NCI-H1048 (cell line): ENCODE measurements at places on chromosomes 16 and 17.

DNA sequence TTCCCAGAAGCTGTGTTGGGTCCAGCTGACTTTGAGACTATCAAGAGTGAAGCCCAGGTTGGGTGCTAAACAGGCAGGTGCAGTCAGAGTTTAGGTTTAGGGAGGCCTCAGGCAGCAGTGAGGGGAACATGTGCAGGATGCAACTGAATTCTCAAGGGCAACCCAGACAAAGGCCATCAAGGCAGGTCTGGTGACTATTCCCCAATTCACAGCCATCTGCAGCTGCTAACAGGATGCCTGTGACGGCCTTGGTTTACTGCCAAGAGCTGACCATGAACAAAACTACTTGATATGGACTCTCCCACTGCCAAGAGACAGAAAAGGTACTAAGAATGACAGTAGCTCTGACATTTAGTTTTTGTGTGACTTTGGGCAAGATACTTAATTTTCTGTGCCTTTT, 45.2 kb upstream of the BCAR1 start:
- DNase-seq, result no peak

DNA sequence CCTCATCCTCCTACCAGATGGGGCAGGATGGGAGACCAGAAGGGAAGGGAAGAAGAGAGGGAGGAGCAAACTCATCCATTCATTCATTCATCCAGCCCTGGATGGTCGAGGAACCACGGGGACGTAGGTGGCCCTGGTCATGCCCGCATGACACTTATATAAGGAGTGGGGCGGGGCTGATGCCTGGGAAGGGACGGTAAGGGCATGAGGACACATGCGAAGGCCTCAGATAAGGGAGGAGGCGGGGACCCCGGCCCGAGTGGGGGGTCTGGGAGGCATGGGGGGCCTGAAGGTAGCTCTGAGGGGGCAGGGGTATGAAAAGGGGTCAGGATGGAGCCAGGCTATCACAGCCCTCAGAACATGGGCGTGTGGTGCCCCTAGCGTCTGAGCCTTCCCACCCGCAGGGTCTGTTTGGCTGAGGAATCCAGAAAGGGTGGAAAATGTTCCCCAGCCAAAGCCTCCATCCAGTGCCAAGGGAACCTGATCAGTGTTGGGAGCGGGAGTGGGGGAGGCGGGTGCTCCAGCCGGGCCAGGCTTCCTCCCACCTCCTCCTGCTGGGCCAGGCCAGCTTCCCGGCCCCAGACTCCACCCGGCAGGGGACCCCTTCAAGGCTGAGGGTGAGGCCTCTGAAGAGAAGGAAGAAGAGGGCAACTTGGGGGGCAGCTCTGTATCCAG, 17.6 kb upstream of the CD79B start:
- no peak for DNase-seq

DNA sequence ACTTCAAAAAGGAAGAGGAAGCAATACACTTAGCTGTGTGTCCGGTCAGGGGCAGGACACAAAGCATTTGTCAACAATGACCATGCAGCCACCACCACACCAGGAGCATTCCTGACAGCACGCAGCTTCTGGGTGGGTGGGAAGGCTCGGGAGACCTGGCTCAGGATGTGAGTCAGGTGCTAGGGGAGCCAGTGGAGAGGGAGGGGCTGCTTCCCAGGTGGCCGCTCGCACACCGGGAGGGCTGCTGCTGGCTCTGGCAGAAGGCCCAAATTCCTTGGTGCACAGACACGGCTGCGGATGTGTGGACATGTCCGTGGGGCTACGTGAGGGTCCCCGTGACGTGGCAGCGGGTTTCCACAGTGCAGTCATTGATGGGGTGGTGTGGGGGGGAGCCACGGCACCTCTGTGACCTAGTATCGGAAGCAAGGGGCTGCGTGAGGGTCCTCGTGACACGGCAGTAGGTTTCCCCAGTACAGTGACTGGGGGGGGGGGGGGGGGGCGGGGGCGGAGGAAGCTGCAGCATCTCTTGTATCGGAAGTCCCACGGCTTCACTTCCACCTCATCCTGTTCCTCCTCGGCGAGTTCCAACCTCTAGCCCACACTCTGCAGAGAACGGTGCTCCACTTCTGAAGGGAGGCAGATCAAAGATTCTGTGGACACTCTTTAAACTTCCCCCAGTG, 112.8 kb downstream of the ZNF778 start:
- no peak for DNase-seq

DNA sequence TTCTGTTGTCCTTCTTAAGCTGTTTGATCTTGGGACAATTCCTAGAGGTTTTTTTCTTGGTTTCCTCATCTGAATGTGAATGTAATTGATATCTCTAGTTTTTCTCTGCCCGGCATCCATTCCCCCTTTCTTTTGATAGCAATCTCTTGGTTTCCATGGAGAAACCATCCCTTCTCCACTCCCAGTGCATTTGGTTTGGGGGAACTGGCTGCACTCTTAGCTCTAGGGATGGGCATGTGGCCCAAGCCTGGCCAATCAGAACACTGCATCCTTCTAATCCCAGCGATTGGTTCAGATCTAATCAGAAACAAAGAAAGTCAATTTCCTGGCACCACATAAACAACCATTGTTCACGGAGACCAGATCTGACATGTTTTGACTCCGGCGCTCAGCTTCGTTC, 45.1 kb downstream of the IRX3 start:
- DNase-seq, result no peak

GRCh38 chr16:49795513-49795912, 60.4 kb downstream of the ZNF423 start:
- DNase-seq, result no peak

DNA sequence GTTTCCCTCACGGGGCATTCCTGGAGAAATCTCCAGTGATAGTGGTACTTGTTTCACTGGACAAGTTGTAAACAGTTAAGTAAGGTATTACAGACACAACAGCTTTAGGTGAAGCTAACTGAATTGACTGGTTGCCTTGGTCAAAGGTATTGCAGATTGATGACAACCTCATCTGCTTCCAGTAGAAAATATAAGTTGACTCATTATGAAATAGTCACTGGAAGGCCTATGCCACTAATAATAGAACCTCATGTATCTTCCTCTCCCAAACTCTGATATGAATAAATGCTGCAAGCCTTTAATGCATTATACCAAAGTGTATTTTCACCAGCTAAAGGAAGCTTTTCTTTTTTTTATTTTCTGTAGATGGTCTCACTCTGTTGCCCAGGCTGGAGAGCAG, 44.8 kb downstream of the GLG1 start:
- DNase-seq, result no peak

DNA sequence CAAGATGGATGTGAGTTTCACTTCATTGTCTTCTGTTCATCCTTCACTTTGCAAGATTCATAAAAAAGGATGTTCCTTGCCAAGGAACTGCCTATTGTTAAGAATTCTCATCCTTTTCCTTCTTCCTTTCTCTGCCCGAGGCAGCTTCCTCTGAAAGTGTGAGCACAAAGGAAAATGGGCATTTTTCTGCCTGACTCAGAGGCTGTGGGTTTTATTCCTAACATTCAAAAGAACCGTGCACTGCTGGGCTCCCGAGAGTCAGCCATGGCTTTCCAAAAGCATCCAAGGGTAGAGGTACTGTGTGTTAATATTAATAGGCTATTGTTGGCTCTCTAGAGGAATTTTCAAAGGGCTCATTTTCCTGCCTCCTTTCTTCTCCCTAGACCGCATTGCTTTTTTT, 289.4 kb downstream of the ABCC12 start:
- no peak for DNase-seq

GRCh38 chr16:67548265-67549126, 13.8 kb upstream of the CTCF start:
- no peak for DNase-seq

DNA sequence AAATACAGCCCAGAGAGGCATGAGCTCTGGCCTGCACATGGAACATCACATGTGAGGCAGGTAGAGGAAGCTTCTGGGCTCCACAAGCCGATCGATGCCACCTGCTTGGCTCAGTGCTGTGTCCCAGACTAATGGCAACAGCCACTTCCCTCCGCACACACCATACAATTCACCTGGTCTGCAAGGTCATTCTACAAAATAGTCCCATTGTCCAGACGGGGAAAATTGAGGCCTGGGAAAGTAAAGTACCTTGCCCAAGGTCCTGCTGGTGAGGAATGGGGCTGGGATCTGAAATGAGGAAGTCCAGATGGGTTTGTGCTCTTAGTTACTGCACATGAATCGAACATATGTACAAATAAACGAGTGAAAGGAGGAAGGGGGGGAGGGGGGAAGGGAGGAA, 88.0 kb downstream of the LITAF start:
- DNase-seq, result no peak

GRCh38 chr16:77758508-77758907, 29.9 kb upstream of the VAT1L start:
- no peak for DNase-seq

DNA sequence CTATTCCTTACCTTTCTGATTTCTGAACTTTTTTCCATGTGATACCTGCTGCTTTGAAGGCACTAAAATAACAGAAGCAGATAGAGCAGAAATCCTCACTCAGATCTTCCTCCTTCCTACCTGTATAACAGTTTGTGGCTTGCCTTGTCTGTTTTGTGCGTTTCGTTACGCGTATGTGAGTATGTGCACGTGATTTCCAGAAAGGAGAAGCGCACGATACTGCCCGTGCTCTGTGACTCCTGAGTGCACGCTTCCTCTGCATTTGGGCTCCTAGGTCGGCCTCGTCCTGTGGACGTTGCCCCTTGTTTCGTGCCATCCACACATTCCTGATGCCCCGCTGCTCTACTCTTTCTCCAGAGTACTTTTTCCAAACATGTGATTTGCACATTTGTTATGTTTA, 4.1 kb downstream of the COX4I1 start:
- DNase-seq, result no peak

GRCh38 chr16:74268372-74268782, 28.2 kb upstream of the PSMD7 start:
- DNase-seq, result no peak

- DNase-seq, result no peak
These were observed 4.4 kb downstream of the PITPNM3 start for GRCh38 chr17:6551869-6552531.

DNA sequence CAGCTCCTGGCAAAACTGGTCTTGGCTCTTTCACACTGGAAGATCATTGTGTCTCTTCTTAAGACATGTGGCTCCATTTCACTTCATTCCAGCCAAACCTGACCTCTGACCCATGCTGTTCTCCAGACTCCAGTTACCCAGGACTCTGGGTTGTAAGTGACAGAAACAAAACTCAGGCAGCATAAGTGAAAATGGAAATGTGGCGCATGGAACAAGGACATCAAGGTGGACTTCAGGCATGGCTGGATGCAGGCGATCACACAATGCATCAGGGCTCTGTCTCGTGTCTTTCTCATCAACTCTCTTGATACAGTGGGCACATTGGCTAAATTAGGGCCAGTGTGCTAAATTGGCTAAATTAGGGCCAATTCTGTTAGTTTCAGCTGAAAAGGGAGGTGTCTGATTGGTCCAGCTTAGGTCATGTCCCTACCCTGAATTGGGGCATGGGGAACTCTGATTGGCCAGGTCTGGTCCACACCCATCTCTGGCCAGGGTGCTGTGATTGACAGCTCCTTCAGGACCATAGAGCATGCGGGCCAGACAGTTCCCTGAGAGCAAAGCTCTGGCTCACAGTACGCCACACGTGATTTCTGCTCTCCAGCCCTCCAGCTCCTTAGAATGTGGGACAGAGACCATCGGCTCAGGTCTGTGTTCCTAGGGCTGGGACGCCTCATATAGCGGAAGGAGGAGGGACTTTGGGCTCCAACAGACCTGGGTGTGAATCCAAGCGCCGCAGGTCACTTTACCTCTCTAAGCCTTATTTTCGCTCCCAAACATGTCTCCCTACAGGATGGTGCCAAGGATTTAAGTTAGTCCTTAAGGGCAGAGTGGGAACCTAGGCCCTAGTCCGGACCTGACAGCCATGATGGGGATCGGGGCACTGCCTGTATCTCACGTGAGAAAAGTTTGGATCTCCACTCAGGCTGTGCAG, 17.5 kb downstream of the SOCS1 start:
- DNase-seq, result no peak

DNA sequence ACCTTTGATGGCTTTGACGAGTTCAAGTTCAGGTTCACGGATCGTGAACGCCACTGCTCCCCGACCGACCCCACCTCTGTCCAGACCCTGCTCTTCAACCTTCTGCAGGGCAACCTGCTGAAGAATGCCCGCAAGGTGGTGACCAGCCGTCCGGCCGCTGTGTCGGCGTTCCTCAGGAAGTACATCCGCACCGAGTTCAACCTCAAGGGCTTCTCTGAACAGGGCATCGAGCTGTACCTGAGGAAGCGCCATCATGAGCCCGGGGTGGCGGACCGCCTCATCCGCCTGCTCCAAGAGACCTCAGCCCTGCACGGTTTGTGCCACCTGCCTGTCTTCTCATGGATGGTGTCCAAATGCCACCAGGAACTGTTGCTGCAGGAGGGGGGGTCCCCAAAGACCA, 17.6 kb downstream of the NOD2 start:
- DNase-seq, result no peak

DNA sequence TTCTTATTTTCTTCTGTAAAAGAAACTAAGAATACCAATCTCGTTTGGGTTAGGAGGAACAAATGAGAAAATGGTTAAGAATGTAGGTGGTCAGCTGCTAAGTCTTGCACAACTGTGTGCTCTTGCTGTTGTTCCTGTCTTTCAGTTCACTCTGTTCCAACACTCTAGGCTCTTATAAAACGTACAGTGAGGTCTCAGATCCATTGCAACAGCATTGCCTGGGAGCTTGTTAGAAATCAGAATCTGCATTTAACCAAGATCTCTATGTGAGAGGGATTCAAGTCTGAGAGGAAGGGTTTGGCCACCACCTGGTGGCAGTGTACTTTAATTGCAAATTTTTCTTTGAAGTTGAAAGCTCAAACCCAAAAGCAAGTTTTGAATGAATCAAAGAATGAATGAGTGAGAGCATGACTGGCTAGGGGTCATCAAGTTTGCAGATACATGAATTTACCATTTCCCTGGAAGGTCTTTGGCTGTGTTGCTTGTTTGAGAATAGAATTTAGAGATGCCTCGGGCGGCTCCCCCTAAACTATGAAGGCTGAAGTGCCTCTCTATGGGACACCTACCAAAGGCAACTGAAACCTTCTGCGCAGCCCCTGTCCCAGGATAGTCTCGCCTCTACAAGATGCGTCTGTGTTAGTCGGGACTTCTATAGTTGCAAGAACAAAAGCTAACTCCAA, 2.5 kb downstream of the ALOX15B start:
- no peak for DNase-seq

GRCh38 chr17:48564188-48565021, 13.7 kb downstream of the HOXB4 start:
- no peak for DNase-seq

DNA sequence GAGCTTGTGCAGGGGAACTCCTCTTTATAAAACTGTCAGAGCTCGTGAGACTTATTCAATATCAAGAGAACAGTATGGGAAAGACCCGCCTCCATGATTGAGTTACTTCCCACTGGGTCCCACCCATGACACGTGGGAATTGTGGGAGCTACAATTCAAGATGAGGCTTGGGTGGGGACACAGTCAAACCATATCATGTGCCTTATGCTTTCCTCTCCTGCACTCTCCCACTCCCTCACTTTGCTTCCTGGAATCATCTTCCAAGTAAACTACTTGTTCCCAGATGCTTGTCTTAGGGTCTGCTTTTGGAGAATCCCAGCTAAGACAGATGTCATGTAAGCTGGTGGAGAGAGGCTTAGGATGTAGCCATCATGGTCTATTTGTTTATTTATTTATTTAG, 271.2 kb downstream of the HAPSTR1 start:
- no peak for DNase-seq

- DNase-seq, result no peak
These were observed 10.6 kb upstream of the SRCIN1 start for GRCh38 chr17:38616361-38616760.

GRCh38 chr16:49851468-49851787, 4.5 kb downstream of the ZNF423 start:
- no peak for DNase-seq
